Naive thymus-derived CD8-positive, alpha-beta T cell (primary cell): ENCODE measurements at places on chromosomes 6 and 20. TPM values are rescaled to one million over a fixed set of nuclear protein-coding genes. Genes with fewer than 3 reads are reported as not detected.

Gene DSP
- total RNA-seq: 0.47 TPM

Gene TTK
- total RNA-seq: 0.91 TPM

Gene CST5
- not detected for total RNA-seq

Gene PXDC1
- total RNA-seq: 0.16 TPM

Gene FRS3
- 7.6 TPM for total RNA-seq

Gene CDSN
- total RNA-seq: not detected

Gene BYSL
- 5.3 TPM for total RNA-seq
